H9 (cell line): ENCODE measurements at places on chromosomes 6 and 20. TPM values are rescaled to one million over a fixed set of nuclear protein-coding genes. Genes with fewer than 3 reads are reported as not detected.

- no peaks in the 10 kb centered on the region for H3K27me3 ChIP-seq
- H3K4me3 ChIP-seq: no peak overlapping the region
- H3K27ac ChIP-seq: no peak overlapping the region
- H3K36me3 ChIP-seq: peaks cover 15% of the 10 kb centered on the region
Observed at GRCh38 chr6:166615059-166615770, 11.8 kb downstream of the RPS6KA2 start.

GRCh38 chr20:10504994-10505730 is 70.1 kb downstream of the SLX4IP start:
- no peak overlapping the region for H3K4me3 ChIP-seq
- H3K27ac ChIP-seq: no peak overlapping the region
- peaks cover 12% of the 10 kb centered on the region for H3K4me1 ChIP-seq
- H3K27me3 ChIP-seq: no peaks in the 10 kb centered on the region
- no peaks in the 10 kb centered on the region for H3K36me3 ChIP-seq

- no peaks in the 10 kb centered on the region for H3K27me3 ChIP-seq
- H3K4me1 ChIP-seq: no peaks in the 10 kb centered on the region
- no peaks in the 10 kb centered on the region for H3K36me3 ChIP-seq
- H3K4me3 ChIP-seq: no peak overlapping the region
- no peak overlapping the region for H3K27ac ChIP-seq
- DNase-seq: no peak
Observed at GRCh38 chr6:40597301-40597700, 10.1 kb upstream of the LRFN2 start.

DNA sequence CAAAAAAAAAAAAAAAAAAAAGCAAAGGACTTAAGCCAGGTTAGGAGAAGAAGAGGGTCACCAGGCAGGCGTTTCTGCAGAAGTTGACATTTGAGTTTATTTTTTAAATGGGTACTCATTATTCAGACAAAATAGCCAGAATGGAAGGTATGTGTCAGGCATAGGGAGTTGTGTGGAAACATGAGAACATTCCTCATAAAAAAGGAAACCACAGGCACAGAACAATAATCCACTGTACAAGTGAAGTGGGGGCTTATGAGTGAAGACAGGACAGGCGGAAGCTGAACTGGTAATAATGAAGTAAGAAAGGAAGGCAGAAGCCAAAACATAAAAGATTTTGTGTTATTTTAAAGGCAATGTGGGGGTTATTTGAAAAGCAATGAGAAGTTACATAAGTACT is 104.6 kb downstream of the EPB41L2 start:
- no peaks in the 10 kb centered on the region; the same call in 1 of the 2 replicates for H3K4me1 ChIP-seq
- no peak for DNase-seq
- H3K36me3 ChIP-seq: peaks cover 12% of the 10 kb centered on the region
- H3K27ac ChIP-seq: no peak overlapping the region
- H3K4me3 ChIP-seq: no peak overlapping the region

RAMACL gene
- 0.28 and 0.29 TPM in 2 replicates for total RNA-seq

DNA sequence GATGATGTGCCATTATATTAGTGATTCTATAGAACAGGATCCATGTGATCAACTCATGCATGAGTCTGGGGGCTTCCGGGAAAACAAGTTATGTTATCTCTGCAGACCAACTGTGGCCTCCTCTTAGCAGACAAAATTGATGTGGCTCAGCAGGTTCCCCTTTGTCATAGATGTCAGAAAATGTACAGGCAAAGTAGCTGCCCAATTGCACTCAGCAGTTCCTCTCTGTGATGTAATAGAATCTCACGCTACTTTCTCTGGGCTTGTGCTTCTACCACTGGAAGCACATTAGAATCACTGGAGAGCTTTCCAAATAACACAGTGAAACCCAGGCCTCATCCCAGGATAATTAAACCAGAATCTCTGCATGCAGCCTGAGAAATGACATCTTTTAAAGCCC is 253.1 kb downstream of the SLC24A3 start:
- no peaks in the 10 kb centered on the region for H3K27me3 ChIP-seq
- no peaks in the 10 kb centered on the region for H3K36me3 ChIP-seq
- no peak overlapping the region for H3K4me3 ChIP-seq
- no peaks in the 10 kb centered on the region for H3K4me1 ChIP-seq
- H3K27ac ChIP-seq: no peak overlapping the region

MEP1A gene
- total RNA-seq: not detected in 2 replicates

HSPA12B gene
- 2.7 and 2.9 TPM in 2 replicates for total RNA-seq

PLCB1 gene
- total RNA-seq: 11.1 and 11.5 TPM in 2 replicates

GRCh38 chr6:55437141-55437540 is 109.9 kb downstream of the GFRAL start:
- H3K4me3 ChIP-seq: no peak overlapping the region
- H3K27ac ChIP-seq: no peak overlapping the region
- no peaks in the 10 kb centered on the region for H3K36me3 ChIP-seq
- no peak for DNase-seq
- H3K27me3 ChIP-seq: no peaks in the 10 kb centered on the region
